CD4-positive, alpha-beta T cell treated with Interleukin-6 for 4 hours (primary cell): ENCODE measurements at places on chromosomes 7 and 10.

GRCh38 chr10:132539431-132539839 lies 1.8 kb downstream of the INPP5A start:
- DNase-seq: peak; percentile 68

DNA sequence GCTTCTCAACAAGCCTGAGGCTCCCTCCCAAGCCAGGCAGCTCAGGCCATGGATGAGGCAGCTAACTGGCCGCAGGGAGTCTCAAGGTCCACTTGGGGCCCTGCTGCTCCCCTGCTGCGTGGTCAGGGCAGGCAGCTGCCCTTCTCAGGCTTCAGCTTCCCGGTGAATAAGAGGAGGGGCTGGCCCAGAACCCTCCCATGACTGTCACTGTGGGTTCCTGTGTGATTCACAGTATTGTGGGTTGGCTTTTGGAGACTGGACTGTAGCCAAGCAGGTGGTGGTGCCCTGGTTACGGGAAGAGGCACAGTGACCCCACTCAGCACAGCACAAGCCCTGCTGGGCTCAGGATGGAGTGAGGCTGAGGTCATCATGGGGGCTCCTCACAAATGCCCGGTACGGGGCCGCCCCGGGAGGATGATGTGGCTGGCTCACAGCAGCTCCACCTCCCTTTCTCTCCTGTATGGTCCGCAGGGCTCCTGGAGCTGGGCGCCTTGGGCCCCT lies 189.8 kb downstream of the HECW1 start:
- no peak for DNase-seq

GRCh38 chr7:122550545-122550944 lies 148.4 kb downstream of the RNF133 start:
- DNase-seq: no peak

- no peak for DNase-seq
Measured at GRCh38 chr7:74483402-74484336, 30.0 kb downstream of the GTF2IRD1 start.

DNA sequence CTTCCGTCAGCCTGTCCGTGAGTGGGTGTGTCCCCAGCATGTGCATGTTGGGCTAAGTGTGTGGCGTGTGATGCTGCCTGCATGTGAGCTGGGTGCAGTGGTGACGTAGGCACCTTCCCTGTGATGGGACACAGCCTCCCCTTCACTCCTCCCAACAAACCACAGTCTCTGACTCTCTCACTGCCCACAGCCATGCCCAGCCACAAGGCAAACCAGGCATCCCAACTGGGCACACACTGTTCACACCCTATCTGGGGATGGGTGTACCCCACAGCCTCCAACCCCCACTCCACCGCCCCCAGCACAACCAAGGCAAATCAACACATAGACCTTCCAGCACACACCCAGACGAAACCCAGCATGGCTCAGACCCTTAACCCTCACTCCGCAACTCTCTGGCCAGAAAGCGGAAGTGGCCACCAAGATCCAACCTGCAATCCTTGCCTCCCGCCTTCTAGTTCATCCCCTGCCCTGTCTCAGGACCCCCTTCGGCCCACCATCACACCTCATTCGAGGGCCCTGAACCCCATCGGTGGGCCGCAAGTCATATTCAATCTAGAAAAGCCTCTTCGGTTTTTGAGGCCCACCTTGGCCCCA lies 10.4 kb downstream of the PSD start:
- DNase-seq: no peak

DNA sequence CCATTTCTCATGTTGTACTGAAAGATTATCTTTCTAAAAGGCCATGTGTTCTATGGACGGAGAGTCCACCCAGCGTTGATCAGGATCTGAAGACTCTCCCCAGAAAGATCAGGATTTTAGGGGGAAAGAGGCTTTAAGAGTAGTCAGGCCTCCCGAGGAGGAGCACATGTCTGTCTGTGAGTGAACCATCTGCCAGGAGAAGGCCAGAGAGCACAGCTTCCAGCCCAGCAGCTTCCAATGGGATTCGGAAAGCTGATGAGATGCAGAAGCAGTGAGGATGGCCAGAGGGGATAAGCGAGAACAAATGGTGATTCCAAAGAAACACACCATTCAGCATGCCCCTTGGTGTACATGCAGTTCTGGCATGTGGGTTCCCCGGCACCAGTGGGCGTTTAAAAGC lies 88.5 kb upstream of the TCERG1L start:
- no peak for DNase-seq
